Activated naive CD8-positive, alpha-beta T cell treated with anti-CD3 and anti-CD28 coated beads, Interleukin-2, amount 10 ng/mL, durations not matched to agents 7 days and 5 days (primary cell): ENCODE measurements at places on chromosomes 5 and 9. TPM values are rescaled to one million over a fixed set of nuclear protein-coding genes. Genes with fewer than 3 reads are reported as not detected.

The KIF12 gene
- total RNA-seq: not detected

The CDC20B gene
- 0.28 TPM for total RNA-seq

The PCDHGA5 gene
- total RNA-seq: 0.30 TPM

The ADGRV1 gene
- total RNA-seq: not detected

The PCSK5 gene
- total RNA-seq: 7.1 TPM

The AHRR gene
- 35.7 TPM for total RNA-seq
